Stimulated activated naive CD8-positive, alpha-beta T cell treated with anti-CD3 and anti-CD28 coated beads, Interleukin-15, amount 100 ng/mL, for 72 hours (primary cell): ENCODE measurements at places on chromosomes 1 and 21.

DNA sequence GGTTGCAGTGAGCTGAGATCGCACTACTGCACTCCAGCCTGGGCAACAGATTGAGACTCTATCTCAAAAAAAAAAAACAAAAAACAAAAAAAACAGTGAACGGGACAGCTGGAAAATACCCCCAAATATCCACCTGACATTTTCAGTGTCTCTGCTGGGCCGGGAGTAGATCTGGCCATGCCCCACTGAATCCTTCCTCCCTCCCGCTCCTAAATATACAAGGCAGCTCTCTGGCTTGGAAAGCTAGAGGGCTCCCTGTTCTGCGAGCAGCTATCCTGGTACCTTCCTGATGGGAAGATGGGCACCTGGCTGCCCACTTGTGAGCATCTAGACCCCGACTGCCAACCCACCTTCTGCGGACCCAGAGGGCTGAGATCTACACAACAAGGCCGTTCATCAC lies 21.4 kb downstream of the SPSB1 start:
- no peak for DNase-seq

GRCh38 chr1:59645893-59646292 lies 168.9 kb upstream of the HOOK1 start:
- DNase-seq, result no peak

DNA sequence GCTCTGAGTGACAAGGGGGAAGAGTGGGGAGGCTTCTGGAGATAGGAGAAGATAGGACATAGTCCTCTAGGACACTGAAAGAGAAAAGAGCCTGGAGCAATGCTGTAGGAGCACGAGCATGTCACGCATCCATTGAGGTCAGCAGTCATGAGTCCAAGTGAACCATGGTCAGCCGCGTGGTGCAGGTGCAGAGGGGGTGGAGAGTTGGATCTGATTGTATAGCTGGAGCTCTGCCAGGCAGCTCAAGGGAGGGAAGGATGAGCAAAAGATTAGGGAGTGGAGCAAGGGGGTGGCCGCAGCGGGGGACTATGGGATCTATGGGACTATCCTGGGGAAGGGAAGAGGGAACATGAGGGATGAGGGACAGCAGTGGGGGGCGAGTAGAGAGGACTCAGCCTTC lies 14.0 kb downstream of the PADI1 start:
- DNase-seq, result no peak

DNA sequence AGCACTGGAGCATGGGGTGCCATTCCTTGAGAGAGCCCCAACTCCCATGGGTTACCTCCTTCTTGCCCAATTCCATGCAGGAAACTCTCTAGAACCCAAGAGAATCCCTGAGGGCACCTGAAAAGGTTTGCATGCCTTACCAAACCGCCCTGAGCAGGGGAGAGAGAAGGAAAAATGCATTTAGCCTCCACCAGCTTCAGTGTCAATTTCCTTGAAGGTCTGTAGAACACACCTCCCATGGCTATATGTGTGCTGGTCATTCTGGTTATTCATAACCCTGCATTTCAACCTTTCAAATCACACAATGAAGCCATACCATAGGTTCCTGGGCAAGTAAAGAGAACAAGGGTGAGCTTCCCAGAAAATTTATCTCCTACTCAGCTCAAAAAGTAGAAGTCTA lies 39.6 kb downstream of the HSD3B1 start:
- no peak for DNase-seq

- no peak for DNase-seq
Measured at GRCh38 chr1:101364370-101365120, 127.7 kb downstream of the S1PR1 start.

- no peak for DNase-seq
Measured at GRCh38 chr1:215119719-215120365, 37.3 kb downstream of the KCNK2 start.

GRCh38 chr1:217661407-217661806 lies 30.3 kb downstream of the SPATA17 start:
- no peak for DNase-seq

GRCh38 chr1:109282497-109282951 lies 421 bp downstream of the PSRC1 start:
- DNase-seq, result no peak

DNA sequence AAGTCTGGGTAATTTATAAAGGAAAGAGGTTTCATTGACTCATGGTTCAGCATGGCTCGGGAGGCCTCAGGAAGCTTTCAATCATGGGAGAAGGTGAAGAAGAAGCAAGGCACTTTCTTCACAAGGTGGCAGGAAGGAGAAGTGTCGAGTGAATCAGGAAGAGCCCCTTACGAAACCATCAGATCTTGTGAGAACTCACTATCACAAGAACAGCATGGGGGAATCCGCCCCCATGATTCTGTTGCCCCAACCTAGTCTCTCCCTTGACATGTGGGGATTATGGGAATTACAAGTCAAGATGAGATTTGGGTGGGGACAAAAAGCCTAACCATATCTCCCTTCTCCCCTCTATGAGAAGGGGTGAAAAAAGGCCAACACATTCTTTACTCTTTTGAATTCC lies 11.2 kb upstream of the IVNS1ABP start:
- no peak for DNase-seq

GRCh38 chr21:28581976-28582375 lies 410.7 kb downstream of the LTN1 start:
- no peak for DNase-seq

GRCh38 chr21:36235058-36235582 lies 78.5 kb downstream of the DOP1B start:
- no peak for DNase-seq

DNA sequence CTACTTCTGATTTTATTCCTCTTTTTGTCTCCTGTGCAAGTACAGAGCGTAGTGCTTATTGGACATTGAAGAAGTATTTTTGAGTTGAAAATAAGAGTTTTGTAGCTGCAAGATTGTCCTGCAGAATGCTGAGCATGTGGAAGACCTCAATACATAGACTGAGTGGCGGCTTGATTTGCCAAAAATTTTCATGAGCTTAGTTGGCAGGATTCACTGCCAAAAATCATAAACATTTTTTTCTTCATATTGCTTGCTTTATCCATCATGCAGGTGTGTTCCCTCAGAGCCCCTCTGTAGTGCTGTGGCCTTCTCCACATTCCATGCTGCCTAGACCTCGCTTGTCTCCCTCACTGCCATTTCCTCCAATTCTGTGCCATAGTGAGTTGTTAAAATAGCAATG lies 100.1 kb downstream of the DUSP10 start:
- no peak for DNase-seq

DNA sequence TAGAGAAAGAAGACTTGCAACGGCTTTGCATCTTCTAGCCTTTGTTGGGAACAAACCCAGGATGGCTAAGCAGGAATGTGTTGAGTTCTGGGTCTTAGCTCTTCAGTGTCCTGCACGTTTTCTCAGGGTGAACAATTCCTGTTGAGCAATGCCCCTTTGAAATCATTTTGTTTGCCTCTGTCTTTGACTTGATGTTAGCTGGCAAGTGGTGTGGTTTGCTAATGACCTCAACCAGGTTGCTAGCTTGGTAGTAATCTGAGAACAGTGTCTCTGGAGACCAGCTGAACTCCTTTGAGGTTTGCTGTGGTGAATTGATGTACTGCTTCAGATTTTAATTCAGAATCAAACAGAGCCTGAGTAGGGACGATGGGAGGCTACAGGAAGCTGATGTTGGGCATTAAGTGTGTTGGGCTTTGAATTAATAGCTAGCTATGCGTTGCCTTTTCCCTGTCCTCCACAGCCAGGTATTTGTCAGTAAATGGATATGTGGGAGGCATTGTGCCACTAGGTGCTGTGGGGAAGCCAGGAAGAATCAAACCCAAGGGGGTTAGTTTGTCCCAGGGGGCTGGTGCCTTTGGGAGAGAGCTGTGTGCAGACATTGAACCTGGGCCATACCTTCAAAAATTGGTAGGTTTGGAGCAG lies 23.3 kb upstream of the SRSF10 start:
- no peak for DNase-seq

DNA sequence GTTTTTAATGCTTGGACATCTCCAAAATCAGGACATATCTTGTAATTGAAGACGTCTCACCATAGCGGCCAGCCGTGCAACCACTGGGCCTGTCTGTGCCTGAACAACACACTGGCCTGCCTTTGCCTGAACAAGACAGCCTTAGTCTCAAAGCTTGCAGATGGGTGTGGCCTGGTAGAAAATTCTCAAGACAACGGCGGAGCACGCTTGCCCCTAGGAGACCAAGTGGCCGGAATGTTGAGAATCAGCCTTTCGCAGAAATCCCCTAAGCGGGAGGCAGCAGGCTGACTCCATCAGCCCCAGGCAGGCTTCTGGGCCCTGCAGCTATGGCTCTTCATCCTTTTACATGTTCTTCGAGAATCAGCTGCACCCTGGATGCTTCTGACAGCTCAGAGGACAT lies 98.0 kb upstream of the C1orf174 start:
- no peak for DNase-seq

GRCh38 chr1:50976890-50977574 lies 7.0 kb downstream of the CDKN2C start:
- DNase-seq, result no peak
